ENCODE measurements at places on chromosomes 16 and 17.

DNA sequence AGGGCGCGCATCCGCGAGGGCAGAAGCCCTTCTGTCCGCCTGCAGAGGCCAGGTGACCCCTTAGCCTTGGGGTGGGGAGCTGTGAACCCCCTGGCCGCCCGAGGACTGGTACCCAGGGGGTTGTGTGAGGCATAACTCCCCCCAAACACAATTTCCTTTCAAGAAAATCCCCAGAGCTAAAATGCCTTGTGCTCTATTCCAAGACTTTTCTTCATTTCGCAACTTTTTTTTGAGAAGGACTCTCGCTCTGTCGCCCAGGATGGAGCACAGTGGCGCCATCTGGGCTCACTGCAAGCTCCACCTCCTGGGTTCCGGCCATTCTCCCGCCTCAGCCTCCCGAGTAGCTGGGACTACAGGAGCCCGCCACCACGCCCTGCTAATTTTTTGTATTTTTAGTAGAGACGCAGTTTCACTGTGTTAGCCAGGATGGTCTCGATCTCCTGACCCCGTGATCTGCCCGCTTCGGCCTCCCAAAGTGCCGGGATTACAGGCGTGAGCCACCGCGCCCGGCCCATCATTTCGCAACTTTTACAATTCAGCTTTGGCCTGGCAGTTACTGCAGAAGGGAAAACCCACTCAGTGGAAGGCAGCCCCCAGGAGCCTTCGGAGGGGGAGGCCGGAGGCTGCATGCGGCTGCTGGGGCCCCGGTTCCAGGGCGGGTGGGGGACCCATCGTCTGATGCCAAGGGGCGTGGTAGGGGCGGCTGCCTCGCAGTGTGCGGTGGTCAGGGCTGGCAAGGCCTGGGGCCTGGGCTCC lies 963 bp upstream of the APRT start:
- no peak for DNase-seq

DNA sequence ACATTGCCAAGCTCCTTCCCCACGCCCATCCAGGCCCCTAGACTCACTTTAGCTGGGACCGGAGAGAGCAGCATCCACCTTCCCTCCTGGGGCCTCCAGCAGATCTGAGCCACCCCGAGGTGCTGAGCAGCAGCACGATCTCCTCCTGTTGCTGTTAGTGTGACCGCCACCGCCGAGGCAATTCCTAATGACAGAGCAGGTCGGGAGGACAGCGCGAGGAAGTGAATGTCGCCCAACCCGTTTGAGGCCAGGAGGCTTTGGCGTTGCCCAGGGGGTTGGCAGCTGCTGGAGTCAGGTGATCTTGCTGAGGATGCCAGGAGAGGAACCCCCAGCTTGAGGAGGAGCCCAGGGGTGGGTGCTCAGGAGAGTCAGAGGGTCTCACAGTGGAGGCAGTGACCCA lies at the start of gene RNF222:
TSS of gene RNF222 (minus strand) at position 192 of the 400 bp plus-strand sequence. CDS start 4,366 bp downstream, outside the sequence.
- no peak for DNase-seq

DNA sequence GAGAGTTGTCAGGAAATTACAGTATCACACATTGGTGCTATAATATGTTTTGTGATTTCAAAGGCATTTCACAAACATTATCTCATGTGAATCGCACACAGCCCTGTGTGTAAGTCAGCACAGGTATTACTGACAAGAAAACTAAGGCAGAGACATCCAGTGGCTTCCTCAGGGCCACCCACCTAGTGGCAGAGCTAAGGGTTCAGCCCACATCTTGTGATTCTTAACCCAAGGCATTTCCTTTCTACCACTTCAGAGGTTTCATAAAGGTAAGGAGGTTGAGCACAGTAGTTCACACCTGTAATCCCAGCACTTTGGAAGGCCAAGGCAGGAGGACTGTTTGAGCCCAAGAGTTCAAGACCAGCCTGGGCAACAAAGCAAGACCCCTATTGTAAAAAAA lies 58.2 kb downstream of the STX8 start:
- no peak for DNase-seq

GRCh38 chr16:2799859-2800226 lies 1.6 kb downstream of the PRSS41 start:
- no peak for DNase-seq

DNA sequence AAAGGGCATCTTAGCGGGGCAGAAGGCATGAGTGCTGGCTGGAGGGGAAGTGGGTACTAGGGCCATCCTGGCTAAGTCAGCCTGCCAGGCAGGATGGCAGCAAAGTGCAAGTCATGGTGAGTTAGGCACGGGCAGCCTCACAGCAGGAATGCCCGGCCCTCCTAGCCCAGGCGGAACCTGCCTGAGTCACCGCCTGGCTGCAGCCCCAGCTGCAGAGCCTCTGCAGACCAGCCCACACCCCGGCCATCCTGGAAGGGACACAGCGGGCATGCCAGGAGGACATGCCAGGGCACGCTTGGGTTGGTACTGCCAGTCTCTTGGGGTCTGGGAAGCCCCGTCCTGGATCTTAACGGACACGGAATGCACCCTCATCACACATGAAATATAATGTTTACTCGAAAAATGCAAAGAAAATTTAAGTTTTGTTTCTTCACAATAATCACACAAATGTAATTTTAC lies 5.0 kb upstream of the ALDH3A1 start:
- DNase-seq = no peak

- no peak for DNase-seq
Observed at GRCh38 chr17:48995304-48995973, 1.7 kb upstream of the IGF2BP1 start.
